ENCODE measurements at places on chromosomes 2 and 18.

DNA sequence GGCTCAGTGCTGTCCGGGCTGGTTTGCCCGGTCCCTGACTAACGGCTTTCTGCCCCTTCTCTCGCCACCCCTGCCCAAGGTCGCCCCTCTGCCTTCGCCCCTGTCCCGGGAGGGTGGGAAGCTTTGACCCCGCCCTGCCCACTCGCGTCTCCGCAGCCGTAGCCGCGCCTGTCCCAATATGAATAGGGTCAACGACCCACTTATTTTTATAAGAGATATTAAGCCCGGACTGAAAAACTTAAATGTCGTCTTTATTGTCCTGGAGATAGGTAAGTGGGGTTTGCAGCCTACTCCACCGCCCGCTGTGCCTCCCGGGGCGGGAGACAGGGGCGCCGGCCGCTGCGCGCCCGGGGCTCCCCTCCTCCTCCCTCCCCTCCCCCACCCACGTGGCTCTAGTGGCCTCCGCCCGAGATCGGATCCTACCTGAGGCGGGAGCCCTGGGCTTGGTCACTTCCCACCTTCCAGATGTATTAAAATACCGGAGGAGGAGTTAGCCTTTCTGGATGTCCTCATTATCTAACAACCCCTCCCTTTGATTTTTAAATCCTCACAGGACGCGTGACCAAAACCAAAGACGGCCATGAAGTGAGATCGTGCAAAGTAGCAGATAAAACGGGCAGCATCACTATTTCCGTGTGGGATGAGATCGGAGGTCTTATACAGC lies 633 bp downstream of the NABP1 start:
- peak; percentile 69 for DNase-seq

DNA sequence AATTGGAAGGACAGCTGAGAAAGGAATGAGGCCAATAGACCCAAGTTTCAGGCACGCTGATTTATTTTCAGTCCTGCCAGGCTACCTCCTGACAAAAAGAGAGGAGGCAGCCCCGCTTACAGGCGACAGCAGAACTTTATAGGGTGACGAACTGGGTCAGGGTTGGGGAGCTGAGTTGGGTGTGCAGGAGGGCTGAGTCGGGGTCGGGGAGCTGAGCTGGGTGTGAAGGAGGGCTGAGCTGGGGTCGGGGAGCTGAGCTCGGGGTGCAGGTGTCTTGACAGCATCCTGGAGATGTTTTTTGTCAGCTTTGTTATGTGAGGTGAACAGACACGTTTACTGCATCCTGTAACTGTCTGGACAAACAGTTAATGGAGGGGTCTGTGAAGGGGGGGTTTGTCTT lies 342.2 kb downstream of the ADCYAP1 start:
- no peak for DNase-seq

DNA sequence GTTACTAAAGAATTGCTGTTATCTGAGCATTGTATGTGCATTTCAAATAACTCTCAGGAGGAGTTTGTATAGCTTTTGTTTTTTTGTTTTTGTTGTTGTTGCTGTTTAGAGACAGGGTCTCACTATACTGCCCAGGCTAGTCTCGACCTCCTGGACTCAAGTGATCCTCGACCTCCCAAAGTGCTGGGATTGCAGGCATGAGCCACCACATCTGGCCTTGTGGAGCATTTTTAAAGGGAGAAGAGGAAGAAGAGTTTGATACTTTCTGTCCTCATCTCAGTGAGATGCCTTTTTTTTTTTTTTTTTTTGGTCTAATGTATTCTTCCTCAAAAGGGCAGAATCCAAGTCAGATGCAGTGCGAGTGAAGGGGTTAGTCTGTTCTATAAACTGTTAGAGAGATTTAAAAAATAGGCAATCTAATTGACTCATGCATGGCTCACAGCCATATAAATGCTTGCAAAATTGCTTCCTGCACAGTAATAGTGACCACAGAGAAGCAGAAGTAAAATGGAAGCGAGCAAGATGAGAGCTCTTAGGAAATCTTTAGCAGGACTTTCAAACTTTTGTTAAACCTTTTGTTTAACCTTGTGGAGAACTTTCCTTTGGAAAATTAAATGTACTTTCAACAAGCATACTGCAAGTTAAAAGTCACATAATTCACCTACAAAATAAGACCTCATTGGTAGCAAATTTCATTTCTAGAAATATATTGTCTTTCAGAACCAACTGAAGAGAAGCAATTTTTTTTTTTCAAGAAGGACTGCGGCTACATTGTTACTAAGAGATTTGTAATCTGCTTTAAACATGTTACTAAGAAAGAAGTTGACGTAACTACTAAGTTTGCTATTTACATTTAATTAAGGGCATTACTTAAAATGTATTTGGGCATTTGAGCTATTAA lies 52.3 kb upstream of the ROCK1 start:
- no peak for DNase-seq

DNA sequence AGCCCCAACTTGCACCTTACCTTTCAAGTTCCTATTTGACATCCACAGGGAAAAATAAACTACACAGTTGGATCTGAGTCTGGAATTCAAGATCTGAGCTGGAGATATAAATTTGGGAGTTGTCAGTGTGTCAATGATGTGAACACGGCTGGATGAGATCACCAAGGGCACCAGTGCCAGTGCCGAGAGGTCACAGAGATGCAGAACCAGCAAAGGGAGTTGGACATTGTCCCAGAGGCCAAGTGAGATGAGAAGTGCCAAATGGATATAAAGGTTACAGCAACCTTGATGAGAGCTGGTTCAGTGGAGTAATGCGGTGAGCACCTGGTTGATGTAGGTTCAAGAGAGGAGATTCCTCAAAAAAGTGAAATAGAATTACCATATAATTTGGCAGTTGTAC lies 24.8 kb downstream of the LRRFIP1 start:
- no peak for DNase-seq

- DNase-seq = no peak
Measured at GRCh38 chr18:40035966-40036365, 1919.1 kb upstream of the PIK3C3 start.

GRCh38 chr2:119155633-119156032 lies 2.9 kb downstream of the C1QL2 start:
- DNase-seq = no peak

DNA sequence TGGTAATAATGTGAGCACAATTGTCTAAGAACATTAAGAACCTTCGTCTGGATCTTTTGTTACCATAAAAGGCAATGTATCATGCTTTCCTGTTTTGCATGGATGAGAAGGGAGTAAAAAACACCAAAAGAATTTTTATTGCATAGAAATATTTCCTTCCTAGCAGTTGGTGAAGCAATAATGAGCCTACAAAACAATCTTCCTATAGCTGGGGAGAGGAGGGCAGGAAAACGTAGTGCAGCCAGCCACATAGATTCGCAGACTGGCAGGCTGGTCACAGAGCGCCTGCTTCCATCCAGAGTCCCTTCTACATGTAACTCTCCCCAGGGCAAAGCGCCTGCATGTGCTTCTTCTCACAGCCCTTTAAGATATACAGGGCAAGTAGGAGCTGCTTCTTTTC lies 190.4 kb downstream of the BABAM2 start:
- DNase-seq = no peak

GRCh38 chr18:70296289-70296688 lies 7.4 kb downstream of the SOCS6 start:
- DNase-seq = no peak

- no peak for DNase-seq
Measured at GRCh38 chr2:152304836-152305235, 30.1 kb upstream of the FMNL2 start.

GRCh38 chr2:58834404-58834803 lies 593.3 kb upstream of the FANCL start:
- no peak for DNase-seq

- DNase-seq = no peak
Measured at GRCh38 chr2:238404406-238405216, 22.1 kb upstream of the ASB1 start.

GRCh38 chr2:128600581-128601297 lies 282.1 kb upstream of the HS6ST1 start:
- DNase-seq = no peak

- peak; percentile 49 for DNase-seq
Measured at GRCh38 chr2:172086241-172087206, 1.2 kb downstream of the DLX1 start.

- DNase-seq = no peak
Measured at GRCh38 chr18:58892488-58892887, 27.8 kb downstream of the ZNF532 start.

GRCh38 chr2:38155-38554 lies 8.2 kb downstream of the FAM110C start:
- DNase-seq = no peak

GRCh38 chr2:100417711-100418124 lies 250 bp upstream of the CHST10 start:
- DNase-seq = no peak

- peak; percentile 31 for DNase-seq
Measured at GRCh38 chr2:100416935-100417710, at the start of gene CHST10. TSS of gene CHST10 (minus strand) at chr2:100417668. CDS start at chr2:100406675, 10,993 bp downstream.

- no peak for DNase-seq
Measured at GRCh38 chr2:201777869-201778268, 2.9 kb downstream of the ALS2 start.

GRCh38 chr2:101692766-101693165 lies 4.7 kb upstream of the MAP4K4 start:
- no peak for DNase-seq

- DNase-seq = no peak
Measured at GRCh38 chr18:54506516-54507261, 84.4 kb upstream of the DYNAP start.

GRCh38 chr2:59025157-59025757 lies 784.1 kb upstream of the FANCL start:
- DNase-seq = no peak

DNA sequence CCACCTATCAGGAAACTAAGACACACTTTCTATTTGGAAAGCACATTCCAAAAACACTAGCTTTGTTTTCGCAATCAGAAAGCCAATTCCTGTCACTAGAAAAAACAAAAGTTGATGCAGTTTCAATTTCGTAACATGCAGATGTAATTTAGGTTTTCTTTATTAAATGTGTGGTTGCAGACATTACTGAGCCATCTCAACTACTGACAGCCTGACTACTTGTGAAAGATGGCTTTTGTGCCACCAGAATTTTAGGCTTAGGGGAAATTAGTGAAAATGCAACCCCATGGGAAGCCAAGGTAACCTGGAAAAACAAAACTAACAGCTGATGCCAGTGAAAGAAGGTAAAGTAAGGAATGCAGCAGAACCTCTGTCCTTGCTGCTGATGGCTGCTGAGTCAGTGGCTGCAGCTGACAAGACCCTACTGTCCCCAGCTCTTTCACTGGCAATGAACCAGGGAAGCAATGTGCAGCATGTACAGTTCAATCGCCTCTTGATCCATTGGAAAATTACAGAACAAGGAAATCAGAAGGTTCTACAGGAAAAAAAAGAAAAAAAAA lies 34.9 kb downstream of the FEZ2 start:
- DNase-seq = no peak

DNA sequence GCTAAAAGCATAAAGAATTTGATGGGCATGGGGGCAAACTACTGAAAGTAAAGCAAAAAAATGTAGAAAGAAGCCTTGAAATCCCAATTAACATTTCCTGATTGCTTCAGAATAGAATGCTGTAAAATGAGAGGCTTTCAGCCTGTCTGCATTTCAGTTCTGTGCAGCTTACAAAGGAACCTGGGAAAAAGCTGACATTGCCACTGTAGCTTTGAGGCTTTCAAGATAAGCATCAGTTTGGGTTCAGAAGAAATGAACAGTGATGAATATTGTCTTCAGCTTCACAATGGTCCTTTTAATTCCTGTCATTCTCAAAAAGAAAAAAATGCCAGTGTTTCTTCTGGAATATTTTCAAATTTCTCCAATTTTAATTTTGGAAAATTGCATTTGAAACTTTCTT lies 242.7 kb downstream of the LRRTM1 start:
- DNase-seq = no peak

DNA sequence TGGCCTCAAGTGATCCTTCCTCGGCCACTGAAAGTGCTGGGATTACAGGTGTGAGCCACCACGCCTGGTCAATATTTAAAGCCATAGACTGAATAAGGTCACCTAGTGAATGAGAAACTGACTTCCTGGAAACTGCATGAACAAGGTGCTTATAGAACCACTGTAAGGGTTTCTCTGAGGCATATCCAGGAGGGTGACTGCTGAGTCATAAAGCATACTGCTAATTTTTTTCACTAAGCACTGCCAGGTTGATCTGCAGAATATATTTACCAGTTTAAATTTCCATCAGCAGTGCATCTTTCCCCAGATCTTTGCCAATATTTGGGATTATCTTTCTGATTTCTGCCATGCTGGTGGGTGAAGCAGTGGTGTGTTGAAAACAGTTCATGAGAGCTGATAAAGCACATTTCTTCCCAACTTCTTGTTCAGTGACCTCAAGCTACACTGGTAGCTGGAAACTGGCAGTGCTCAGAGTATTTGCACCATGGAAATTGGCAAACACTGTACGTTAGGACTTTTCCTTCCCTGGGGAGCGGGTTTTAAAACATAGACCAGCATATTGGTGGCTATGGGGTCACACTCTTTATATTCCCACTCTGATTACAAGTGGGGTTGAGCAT lies 4.2 kb upstream of the CLIP4 start:
- DNase-seq = no peak

All from activated CD4-positive, alpha-beta T cell treated with anti-CD3 and anti-CD28 coated beads, Interleukin-2, amount 50 U/mL, for 4 hours (primary cell).